HS-5 (cell line): ENCODE measurements at places on chromosomes 7 and 10.
A peak's percentile ranks its signal among the peaks of the same experiment; 100 is the strongest.

DNA sequence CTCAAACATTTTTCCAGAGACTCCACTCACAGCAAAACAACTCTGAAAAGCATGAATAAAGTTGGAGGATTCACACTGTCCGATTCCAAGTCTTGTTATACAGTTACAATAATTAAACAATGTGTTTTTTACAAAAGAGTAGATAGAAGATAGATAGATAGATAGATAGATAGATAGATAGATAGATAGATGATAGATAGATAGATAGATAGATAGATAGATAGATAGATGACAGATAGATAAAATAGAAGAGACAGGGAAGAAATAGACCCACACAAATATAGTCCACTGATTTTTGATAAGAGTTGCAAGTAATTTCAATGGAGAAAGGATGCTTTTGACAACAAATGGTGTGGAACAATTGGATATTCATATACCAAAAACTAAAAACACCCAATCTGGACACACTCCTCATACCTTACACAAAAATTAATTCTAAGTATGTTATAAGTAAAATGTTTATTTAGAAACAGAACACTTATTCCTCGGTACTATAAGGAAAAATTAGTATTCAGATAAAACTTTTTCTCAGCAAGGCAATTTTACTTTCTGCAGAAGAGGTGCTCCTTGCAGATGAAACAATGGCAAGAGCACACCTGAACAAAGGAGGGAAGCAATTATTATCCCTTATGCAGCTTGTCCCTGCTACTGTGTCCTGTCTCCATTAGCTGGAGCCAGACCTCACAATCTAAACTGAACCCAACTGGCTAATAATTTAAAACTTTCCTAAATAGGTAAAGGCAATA is 5.7 kb upstream of the TAS2R39 start:
- no peak for DNase-seq

GRCh38 chr10:120835603-120836002 is 15.6 kb upstream of the WDR11 start:
- no peak for DNase-seq

GRCh38 chr10:117413928-117414618 is 38.8 kb upstream of the PDZD8 start:
- peak; percentile 82 for DNase-seq

DNA sequence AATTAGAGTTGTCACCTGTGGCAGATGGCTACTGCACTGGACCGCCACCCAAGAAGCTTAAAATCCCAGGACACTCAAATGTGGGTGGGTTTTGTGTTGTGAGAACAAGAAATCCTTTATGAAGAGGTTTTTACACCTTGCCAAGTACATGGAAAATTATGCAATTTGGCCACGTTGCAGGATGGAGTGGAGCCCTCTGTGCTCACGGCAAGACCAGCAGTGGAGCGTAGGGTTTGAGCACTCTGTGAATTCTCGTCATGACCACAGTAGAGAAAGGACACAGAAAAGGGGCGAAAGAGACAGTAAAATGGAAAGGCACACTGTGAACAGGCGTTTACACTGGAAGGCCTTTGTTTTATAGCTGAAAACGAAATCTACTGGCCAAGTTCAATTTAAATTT is 222.6 kb downstream of the ADARB2 start:
- no peak for DNase-seq

- no peak for DNase-seq
These were observed 31.5 kb downstream of the HIF1AN start for GRCh38 chr10:100567249-100567648.

DNA sequence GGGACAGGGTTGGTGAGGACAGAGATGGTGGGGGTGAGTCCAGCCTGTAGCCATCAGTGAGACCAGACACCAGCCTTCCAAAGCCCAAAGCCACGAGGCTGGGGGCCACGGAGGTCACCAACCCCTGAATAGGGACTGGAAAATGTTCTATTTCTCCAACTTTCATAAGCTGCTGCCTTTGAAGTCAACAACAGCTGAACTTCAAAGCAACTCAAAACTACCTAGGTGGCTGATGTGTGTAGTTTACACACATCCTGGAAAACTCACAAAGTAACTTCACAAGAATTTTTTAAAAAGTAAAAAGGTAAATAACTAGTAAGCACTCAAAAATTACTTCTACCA is 88.8 kb downstream of the CHST15 start:
- no peak for DNase-seq

DNA sequence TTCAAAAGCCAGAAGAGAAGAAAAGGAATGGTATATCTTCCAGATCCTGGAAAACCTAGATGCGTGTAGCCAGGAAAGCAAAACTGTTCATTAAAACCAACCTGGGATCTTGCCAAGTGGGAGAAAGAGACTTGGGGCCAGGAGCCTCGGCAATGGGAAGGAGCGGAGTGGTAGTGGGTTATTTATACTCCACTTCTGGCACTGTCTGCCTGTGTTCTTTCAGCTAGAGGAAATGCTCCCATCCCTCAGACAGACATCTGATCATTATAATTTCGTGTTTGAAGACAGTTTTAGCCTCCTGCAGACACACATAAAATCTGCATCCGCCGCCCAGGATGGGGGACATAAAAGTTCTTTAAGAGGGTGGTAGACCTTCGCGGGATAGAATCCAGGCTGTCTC is 421.6 kb downstream of the RPS24 start:
- DNase-seq = no peak

DNA sequence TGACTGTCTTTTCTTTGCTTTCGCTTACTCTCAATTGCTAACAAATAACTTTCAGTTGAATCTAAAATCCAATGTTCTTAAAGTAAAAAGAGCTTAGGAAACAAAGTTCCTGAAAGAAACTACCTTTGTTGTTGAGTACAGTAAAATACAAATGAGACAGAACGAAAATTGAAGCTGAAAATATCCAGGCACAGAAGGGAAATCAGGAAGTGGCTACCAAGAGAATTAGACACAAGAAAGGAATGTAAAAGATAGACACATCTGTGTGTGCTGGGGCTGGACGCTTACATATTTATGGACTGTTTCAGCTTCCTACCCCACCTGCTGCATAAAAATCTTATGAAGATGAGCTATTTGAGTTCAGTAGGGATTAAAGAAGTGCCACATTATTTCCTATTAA is 161.7 kb upstream of the PLXDC2 start:
- DNase-seq = peak; percentile 34

DNA sequence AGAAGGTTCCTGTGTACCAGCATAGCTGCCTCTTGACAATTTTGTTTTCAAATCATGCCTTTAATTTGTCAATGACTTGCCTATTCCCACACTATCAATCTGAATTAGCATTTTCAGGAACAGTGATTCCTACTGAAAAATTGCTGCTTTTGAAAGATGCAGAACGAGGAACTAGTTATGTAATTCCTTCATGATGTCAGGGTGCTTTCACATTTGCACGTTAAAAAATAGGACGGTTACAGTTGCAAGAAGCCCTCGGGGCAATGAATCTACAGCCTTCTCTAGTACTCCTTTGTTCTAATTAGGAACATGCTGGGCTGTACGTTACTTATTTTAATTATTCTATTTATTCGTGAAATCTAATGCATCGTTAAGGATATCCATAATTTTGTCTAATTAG is 253.9 kb downstream of the OTUD1 start:
- no peak for DNase-seq

DNA sequence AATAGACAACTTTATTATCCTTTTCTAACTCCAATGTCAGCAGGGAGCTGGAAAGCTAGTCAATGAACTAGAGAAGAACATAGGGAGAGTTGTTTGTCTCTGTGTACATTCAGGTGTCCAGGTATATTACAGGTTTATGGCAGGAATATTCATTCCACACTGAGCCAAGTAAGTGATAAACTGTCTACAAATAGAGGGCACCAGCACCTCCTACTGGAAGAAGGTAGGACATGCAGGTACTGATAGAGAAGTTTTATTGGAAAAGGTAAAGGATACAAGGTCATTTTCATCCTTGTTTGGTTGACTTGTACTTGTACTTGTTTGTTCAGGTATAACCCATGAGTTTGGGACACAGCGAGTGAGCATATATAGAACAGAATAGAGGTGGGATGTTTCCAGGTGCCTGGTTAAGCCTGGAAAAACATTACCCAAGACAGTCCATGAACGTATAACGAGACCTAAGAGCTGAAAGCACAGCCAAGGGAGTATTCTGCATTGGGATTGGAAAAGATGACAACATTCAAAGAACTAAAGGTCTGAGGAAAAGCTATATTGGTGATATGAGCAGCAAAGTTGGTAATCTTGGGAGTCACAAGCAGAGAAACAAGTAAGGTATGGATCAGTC is 61.4 kb upstream of the PPP1R3C start:
- DNase-seq = no peak
